ENCODE measurements at places on chromosomes 7 and 10.
A peak's percentile ranks its signal among the peaks of the same experiment; 100 is the strongest.

DNA sequence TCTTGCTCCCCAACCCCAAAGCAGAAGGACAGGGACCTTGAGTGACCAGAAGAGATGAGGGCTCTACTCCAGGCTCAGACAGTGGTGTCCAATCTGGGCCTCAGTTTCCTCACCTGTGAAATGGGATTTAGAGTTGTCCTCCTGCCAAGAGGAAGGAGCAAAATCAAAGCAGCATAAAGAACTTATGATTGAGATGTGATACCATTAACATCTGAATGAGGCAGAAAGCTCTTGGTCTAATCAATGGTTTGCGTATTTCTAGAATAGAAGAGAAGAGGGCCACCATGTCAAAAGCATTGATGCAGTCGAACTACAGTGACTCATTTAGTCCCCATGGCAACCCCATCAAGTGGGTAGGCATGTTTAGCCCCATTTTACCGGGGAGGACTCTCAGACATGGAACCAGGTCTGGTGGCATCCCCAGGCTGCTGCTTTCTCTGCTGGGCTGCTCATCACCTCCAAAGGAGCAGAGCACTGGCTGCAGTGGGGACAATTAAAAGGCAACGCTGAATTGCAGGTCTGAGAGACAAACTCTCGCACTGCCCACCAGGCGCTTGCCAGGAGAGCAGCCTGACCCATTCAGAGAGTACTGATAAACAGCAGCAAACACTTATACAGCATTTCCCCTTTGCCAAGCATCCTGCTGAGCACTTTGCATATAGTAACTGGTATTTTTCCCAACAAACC lies 175.9 kb downstream of the NEURL1 start:
- no peak for DNase-seq

DNA sequence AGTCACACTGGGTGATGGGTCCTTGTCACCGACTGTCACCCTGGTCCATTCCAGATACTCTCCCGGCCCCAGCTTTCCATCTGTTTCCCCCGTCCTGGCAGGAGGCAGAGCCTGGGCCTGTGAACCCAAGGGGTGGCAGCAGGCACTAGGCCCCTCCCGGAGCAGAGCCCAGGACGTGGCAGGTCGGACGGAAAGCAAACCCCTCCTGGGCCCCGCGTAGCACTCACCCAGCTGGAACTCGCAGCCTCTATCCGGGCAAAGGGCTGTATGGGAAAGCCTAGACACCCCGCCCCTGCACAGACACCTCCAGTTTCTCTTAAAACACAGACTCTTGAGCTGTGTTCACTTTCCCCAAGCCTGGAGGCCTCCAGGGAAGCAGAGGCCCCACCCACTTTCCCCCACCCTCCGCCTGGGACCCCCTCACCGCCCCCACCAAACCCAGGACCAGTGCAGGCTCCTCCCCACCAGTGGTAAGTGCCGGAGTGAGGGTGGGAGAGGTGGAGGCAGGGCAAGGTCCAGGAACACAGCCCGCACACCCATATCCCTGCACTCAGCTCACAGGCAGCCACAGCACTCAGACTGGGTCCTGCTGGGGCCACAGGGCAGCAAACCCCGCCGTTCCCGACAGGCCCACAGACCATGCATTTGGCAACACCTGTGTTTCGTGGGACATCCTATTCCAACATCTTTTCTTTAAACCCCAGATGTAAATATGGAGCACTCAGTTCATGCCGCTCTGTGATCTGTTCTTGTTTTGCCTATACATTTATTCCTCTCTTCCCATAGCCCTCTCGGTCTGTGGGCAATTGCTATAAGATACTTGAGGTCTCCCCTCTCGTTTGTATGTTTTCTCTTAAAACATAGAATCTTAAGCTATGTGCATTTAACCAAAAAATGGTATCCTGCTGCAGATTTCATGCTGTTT lies 98.2 kb upstream of the PDGFA start:
- no peak for DNase-seq

DNA sequence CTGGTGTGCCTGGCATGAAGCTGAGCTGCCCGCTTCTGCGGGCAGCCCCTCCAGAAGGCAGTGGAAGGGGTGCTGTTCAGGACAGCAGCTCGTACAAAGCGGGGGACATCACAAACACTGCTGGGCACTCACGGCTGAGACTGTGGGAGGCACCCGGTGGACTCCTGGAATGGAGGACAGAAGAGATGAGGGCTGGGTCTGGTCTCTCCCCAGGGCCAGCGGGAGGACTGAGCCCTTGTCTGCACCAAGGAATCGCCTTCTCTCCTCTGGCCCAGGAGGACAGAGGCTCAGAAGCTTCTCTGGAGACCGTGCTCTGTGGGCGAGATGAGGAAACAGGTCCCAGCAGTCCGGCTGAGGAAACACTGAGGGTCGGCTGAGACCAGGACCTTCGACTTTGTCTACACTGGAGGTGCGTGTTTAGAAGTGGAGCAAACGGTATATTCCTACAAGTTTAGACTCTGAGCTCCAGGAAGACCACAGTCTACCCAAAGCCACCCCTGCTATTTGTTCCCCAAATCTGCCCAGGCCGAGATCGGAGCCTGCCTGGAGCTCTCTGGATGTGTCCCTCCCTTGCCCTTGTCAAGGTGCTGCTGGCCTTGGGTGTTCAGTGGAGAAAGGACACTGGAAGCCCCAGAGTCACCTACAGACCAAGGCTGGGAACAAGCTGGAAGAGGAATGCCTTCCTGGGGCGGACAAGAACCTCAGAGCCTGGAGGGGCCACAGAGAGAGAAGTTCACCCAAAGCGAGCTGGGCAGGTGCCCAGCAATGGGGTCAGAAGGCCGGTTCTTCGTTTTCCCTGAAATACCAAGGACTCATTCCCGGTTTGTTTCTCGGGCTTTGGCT lies 12.9 kb upstream of the INPP5A start:
- no peak for DNase-seq

DNA sequence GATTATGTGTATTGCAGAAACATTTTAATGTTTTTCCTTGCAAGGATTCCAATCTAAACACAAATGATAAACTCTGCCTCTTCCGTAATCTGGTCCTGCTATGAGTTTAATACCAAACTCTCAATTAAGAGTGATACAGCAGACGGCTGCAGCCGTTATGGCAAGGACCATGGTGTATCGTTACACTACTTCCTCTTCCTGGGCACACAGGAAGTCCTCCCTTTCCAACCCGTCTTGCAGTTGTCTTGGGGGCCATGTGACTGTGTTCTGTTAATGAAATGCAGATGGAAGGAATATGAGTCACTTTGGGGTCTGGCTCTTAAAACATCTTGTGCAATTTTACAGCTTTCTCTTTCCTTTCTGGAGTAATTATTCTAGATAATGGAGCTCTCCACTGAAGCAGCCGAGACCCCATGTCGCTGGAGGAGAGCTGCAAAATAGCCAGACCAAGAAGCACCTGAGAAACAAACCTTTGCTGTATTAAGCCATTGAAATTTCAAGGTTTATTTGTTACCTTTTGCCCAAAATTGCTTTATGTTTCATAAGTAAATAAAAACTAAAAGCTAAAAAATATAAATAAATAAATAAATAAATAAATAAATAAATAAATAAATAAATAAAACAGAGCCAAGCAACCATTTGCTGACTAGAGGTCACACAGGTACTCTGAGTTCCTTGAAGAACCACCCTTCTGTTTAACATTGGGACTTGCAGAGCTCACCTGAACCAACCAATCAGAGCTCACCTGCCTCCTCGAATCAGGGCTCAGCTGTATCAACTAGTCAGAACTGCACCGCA lies 74.7 kb downstream of the FRMPD2 start:
- DNase-seq, result peak; percentile 66

DNA sequence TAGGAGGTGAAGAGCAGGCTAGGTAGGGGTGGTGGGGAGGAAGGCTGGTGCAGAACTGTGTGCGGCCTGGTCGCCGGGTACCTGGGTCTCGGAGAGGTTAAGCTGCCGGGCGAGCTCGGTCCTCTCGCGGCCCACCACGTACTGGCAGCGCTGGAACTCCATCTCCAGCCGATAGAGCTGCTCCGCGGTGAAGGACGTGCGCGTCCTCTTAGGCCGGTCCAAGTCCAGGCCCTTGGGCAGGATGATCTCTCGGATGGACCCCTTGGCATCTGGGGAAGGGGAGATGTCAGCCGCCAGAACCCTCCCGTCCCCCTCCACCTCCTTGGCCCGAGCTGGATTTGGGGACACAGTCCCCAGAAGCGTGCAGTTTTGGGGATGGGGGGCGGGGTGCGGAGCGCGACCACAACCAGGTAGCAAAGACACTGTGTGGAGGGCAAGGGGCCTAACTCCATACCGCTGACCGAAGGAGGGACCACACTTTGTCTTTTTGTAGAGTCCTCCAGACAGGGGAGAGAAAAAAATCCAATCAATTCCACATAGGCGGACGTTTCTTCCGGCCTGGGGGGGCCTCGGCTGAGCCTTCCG lies 1.6 kb downstream of the VAX1 start:
- DNase-seq, result no peak

DNA sequence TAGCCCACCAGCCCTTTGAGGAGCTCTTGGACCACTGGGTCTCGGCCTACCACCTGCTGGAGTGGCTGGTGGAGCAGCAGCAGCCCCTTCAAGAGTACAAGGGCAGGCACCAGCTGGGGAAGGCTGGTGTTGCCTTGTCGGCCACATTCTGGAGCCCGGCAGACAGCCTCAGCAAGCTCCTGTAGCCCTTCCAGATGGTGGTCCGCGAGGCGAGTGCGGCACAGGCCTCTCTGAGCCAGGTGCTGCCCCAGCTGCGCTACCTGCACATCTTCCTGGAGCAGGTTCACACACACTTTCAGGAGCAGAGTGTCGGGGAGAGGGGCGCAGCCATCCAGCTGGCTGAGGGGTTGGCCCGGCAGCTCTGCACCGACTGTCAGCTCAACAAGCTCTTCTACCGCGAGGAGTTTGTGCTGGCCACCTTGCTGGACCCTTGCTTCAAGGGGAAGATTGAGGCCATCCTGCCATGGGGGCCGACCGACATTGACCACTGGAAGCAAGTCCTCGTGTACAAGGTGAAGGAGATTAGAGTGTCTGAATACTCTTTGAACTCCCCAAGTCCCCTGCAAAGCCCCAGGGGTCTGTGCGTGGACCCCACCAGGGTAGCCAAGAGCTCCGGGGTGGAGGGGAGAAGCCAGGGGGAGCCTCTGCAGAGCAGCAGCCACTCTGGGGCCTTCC lies 7.0 kb upstream of the ACTR3C start:
- DNase-seq, result no peak

GRCh38 chr10:11169976-11170375 lies 152.3 kb downstream of the CELF2 start:
- DNase-seq, result no peak
